ENCODE measurements at places on chromosomes 3 and 15.
A peak's percentile ranks its signal among the peaks of the same experiment; 100 is the strongest.

DNA sequence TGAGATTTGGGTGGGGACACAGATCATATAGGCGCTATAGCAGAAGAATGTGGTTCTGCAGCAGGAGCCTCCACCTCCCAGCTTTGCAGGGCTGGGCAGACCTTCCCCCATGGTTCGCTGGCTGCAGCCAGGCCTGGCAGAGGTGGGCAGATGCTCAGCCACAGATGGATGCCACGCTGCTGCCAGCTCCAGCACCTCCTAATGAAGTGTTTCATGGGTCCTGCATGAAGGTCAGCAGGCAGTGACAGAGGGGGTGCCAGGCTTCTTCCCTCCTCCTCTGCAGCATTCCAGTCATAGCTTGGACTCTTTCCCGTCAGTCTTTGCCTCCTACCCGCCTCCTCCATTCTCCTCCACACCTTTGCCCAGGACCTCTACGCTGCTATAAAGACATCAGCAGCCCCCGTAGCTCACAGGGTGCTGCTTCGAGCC is 85.9 kb downstream of the SLCO3A1 start:
- DNase-seq, result no peak

DNA sequence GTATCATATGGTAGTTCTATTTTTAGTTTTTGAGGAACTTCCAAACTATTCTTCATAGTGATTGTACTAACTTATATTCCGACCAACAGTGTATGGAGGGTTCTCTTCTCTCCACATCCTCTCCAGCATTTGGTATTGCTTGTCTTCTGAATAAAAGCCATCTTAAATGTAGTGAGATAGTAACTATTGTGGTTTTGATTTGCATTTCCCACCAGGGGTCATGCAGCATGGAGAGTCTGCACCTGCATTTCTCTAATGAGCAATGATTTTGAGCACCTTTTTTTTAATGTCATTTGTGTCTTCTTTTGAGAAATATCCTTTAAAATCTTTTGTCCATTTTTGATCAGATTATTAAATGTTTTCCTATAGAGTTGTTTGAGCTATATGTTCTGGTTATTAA is 718.5 kb downstream of the ZBBX start:
- no peak for DNase-seq

DNA sequence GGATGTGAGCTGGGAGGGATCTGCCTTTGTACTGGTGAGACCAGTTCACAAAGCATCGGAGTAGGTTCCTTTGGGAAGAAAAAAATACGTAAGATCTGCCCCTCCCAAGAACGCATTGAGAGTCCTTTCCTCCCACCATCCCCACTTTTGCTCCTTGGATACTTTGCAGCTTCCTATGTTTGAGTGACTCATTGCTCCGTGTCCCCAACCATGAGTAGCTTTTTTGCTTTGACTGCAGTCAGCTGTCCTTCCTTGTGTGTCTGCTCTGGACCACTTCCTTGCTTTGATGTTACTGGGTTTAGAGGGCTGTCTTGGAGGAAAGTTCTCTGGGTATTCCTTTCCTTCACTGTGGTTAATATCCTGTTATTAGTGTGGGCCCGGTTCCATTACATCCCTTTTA is 43.2 kb upstream of the PTPN23 start:
- no peak for DNase-seq

DNA sequence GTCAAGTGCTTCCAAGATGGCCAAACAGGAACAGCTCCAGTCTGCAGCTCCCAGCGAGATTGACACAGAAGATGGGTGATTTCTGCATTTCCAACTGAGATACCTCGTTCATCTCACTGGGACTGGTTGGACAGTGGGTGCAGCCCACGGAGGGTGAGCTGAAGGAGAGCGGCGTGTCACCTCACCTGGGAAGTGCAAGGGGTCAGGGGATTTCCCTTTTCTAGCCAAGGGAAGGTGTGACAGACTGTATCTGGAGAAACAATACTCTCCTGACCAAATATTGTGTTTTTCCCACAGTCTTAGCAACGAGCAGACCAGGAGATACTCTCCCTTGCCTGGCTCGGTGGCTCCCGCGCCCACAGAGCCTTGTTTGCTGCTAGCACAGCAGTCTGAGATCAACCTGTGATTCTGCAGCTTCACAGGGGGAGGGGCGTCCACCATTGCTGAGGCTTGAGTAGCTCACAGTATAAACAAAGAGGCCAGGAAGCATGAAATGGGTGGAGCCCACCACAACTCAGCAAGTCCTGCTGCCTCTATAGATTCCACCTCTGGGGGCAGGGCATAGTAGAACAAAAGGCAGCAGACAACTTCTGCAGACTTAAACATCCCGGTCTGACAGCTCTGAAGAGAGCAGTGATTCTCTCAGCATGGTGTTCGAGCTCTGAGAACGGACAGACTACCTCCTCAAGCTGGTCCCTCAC is 293.5 kb upstream of the SUCLG2 start:
- DNase-seq, result no peak

DNA sequence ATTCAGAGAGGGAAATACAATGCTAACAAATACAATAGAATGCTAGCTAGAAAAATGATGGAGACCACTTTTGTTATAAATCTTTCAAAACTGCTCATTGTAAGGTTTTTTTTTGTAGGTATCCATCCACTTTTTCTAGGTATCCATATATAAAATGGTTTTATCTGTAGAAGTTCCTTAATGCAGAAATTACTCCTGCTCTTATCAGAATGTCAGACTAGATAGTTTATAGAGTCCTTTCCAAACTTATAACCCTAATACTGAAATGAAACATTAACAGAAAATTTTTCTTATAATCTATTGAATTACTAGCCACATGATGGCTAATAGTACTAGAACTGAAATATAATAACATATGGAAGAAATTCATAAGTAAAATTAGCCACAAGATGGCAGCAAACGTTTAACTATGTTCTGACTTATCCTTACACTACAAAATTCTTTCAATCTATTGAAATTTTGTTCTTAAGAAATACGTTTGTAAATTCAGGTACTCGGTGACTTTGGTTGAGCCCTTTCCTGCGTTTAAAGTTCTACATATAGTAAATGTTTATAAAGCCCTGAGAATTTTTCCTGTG is 58.5 kb downstream of the ECT2 start:
- peak; percentile 35 for DNase-seq

DNA sequence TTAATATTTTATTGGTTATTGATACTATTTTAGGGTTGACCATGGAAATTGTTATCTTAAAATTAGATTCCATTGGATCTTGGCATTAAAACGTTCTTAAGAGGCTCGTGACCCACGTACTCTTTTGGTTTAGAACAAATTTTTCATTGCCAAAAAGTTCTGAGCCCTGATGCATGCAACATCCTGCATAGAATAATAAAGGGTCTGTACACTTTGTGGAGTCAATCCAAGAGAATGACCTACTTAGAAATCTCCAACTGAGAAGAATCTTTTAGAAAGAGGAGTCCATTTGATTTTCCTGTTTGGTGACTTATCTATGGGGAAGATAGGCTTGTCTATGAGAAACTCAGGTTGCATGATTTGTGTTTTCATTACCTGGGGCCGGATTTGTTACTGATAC is 404.2 kb upstream of the RGMA start:
- no peak for DNase-seq

- no peak for DNase-seq
Observed at GRCh38 chr3:49803465-49804140, 542 bp downstream of the INKA1 start.

GRCh38 chr3:141326626-141327025 is 41.7 kb upstream of the ZBTB38 start:
- DNase-seq, result no peak

DNA sequence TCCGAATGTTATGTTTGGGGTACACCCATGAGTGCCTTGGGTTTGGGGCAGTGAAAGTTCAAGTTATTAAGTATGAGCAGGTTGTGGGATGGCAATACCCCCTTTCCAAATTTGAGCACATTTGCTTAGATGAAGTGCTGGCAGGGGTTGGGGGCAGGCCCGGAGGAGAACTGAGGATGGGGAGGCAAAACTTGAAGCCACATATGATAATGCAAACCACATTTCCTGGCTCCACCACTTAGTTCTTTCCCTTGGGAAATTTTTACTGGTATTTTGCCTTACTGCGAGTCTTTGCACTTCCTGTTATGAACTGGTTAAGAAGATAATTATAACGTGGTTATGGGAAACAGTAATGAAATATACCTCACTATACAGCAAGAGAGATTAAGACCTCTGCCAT is 336.0 kb upstream of the ONECUT1 start:
- DNase-seq, result no peak

All from NCI-H1092 treated with DMSO at 0.1 percent for 48 hours (cell line).